ENCODE measurements at places on chromosomes 5 and 9.

- no peak for DNase-seq
Measured at GRCh38 chr9:88976890-88977257, 14.4 kb upstream of the S1PR3 start.

GRCh38 chr9:92661743-92662142, 8.2 kb downstream of the IPPK start:
- no peak for DNase-seq

DNA sequence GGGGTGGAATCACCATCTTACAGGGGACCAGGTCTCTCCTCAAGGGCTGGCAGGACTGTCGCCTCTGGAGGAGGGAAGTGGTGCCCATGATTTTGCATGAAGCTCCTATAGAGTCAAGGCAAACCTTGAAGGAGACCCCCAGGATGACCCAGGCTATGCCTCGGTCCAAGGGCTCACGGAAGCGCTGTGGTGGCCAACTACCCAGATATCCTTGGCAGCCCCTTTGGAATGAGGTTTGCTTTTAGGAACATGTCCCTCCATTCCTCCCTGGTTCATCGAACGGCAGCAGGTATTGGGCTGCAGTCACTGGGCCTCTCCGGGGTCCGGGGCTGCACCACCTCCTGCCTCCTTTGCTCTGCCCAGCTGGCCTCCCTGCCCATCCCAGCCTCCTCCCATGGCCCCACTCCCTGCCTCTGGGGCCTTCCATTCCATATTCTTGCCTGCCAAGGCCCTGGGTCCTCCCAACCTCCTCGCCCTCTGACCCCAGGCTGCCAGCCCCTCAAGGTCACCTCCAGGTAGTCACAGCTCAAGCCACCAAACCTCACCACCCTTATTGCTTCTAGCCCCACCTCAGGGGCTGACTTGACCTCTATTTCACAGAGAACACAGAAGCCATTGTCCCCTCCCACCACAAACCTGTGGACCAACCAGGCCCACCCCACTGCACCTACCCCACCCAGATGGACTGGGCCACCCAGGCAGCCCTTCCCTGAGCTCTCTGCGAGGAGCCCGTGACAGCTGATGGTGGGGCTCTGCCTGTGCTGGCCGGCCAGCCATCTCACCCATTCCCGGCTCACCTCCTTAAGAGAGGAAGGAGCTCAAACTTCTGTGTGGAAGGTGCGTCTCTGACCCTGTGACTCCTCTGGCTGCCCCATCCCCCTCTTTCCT, 3.6 kb upstream of the IL3 start:
- DNase-seq, result no peak

DNA sequence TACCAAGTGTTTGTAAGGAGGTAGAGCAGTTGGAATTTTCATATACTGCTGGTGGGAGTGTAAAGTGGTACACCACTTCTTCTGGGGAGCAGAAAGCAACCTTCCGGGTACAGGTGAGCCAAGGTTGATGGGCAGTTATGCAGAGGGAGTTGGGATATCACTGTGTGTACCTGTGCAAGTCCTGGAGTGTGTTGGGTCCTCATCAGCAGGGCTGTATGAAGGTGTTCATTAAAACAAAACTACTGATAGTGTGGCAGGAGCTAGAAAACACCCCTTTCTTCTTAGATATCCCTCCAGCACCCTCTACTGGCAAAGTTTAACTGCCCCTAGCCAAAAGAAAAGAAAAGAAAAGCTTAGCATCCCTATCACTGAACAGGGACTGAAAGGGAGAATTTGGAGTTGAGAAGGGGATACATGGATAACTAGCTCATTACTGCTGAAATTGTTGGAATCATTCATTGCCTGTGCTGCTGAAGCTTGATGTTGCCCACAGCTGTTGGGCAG, 10.7 kb downstream of the MARCHF6 start:
- no peak for DNase-seq

GRCh38 chr9:127980060-127980705, 606 bp downstream of the EEIG1 start:
- DNase-seq, result no peak

- no peak for DNase-seq
Measured at GRCh38 chr9:126240835-126241234, 85.8 kb upstream of the MVB12B start.

DNA sequence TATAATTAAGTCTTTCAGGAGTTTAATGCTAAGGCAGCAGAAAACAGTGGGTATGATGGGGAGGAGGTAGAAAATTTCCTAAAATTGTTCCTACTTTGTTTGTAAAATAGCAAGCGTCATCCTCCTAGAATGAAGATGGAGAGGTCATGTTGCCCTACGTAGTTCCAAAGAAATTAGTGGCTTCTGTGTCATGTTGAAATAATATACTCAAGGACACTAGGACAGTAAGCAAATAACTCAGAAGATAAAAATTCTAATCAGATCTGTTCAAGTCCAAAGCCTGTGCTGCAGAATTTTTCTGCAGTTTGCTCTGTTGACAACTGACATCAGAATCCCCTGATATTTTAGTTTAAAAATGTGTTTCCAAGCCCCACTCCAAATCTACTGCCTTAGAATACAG, 486.3 kb downstream of the DIRAS2 start:
- DNase-seq, result no peak

GRCh38 chr5:148146487-148146886, 21.9 kb upstream of the SPINK14 start:
- DNase-seq, result no peak

DNA sequence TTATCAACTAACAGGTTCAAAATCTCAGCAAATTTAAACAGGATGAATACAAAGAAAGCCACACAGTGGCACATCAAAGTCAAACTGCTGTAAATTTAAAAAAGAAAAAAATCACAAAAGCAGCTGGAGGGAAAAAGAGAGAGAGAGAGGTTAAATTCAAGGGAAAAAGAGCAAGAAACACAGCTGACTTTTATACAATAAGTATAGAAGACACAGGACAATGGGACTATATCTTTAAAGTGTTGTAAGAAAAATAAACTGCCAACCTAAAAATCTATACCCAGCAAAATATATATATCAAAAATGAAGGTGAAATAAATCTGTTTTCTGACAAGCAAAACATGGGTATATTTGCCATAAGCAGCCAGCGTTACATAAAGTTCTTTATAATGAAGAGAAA, 261.5 kb downstream of the TLE1 start:
- no peak for DNase-seq

DNA sequence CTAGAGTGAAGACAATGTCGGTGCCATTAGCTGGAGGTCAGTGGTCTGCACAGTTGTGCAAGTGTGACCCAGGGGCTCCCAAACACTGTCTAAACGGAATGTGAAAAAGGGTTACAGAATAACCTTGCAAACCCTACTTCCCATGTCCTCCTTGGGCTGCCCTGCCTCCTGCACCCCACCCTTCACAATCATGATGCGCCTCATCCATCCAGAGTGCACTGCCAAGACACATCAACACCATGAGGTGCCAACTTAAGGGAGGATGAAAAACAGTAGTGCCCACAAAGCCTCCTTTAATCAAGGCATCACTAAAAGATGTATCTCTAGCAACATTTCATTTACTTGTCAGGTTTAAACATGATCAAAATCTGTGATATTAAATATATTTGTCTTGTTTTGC, 87.1 kb downstream of the SETX start:
- no peak for DNase-seq

DNA sequence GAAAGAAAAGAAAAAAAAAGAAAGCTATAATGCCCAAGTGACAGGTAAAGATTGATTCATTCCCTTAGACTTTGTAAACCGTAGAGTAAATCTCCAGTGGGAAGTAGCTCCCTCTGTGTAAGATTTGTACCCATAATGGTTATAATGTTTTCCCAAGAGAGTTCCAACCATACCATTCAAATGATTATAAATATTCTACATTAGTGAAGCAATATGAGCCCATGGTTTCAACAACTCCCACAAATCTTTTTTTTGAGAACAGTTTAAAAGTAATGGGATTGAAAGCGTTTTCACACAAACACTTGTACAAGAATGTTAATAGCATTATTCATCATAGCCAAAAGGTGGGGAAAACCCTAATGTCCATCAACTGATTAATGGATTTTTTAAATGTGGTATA, 58.0 kb downstream of the GRAMD2B start:
- no peak for DNase-seq

DNA sequence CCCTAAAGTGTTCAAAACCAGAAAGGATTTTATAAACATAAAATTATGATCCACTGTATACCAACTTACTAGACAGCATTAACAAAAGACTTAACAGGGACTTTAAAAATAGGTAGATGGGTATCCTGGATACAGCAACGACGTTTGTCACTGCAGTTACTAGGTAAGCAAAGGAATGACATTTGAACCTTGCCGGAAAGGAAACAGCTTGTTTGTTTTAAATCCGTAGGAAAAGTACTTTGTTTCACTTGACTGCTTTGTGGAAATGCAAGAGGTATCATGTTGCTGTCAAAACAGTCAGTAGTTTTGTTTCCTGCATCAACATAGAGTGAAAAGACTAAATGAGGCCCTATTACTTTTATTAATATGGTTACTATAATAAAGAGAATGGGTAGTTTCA, 122.9 kb downstream of the CDC42SE2 start:
- no peak for DNase-seq

- DNase-seq, result no peak
Measured at GRCh38 chr5:62937661-62938558, 359.3 kb downstream of the LRRC70 start.

- DNase-seq, result no peak
Measured at GRCh38 chr5:10685115-10685521, 75.9 kb downstream of the DAP start.

DNA sequence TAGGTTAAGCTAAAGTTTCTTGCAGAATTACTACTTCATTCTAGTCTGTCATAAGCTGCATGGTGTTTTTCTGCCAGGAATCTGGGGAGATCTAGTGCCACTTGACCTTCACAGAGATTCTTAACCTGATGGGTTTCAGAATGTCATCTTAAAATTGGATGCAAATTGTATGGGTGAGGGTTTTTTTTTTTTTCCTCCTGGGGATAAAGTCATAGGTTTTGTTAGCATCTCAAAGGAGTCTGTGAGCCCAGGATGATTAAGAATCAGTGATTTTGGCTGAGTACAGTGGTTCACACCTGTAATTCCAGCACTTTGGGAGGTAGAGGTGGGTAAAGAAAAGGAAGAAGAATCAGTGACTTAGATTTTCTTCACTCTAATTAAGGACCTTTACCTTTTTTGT, 51.2 kb downstream of the NIM1K start:
- DNase-seq, result no peak

GRCh38 chr9:33468215-33468730, 5.5 kb downstream of the NOL6 start:
- DNase-seq, result peak; percentile 9

GRCh38 chr9:1050125-1050895, at the start of gene DMRT2:
Gene DMRT2 (plus strand): TSS chr9:1050357. CDS start chr9:1051614, 1,257 bp downstream.
- no peak for DNase-seq

DNA sequence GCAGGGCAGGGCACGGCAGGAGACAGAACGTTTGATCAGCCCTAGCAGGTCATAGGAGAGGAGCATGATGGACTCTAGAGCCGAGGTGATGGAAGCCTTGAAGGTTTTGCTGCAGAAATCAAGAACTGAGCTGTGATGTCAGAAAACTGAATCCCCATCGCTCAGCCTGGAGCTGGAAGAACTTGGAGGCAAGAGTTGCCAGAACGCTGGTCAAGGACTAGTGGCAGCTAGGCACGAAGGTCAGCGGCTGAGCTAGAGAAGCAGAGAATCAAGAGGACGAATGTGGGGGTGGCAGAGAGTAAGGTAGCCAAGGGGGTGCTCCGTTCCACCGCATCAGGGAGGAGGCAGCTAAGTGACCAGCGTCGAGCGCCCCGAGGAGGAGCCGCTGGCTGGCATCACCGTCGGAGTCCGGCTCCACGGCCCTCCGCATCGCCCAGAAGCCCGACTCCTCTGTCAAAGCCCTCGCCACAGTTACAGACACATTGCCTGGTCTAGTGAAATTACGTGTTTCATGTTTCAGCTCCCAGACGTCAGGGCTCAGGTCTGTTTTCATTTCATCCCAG, 1.2 kb upstream of the GALNT10 start:
- no peak for DNase-seq

DNA sequence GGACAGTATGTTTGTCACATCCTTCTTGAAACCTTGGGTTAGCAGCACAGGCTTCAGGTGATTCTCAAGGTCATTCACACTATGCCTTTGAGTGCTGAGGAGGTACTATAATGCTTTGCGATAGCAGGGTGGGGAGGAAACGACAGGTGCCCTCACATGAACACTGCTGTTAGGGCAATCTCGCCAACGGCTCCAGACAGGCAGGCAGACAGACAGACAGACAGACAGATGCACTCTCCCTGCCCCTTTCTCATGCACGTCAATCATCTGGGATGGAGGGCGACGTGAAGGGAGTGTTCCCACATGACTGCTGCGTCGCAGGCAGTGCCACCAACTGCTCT, 82.9 kb downstream of the RAPGEF1 start:
- DNase-seq, result no peak

DNA sequence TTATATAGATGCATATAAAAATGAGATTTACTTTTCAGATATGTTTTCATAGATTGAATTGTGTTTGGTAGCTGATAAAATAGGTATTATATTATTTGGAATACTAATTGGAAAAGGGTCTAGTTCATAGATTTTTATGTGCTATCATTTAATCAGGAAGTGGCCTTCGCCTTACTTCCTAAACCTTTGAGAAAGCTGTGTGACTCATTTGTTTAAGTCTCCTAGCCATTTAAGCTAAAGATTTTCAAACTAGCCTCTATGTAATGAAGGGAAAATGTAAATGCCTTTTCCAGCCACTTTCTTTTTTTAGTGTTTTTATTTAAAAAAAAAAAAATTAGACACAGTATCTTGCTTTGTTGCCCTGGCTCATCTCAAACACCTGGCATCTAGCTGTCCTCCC, 97.5 kb downstream of the DMXL1 start:
- no peak for DNase-seq

DNA sequence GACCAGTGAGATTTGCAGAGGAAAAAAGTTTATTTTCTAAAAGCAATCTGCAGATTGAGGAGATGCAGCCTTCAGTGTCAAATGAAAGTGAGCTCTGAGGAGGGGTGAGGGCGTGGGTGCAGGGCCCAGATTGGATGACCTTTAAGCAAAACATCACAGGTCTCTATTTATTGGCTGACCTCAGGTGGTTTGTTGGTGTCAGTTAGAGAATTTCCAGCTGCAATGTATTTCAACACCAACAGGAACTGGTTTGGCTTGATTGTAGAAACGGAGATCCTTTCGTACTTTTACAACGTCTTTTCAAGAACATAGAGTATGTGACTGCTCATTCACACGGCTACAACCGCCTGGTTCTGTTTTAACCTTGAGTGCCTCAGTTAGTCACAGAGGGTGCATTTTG, 1069.1 kb downstream of the EFNA5 start:
- no peak for DNase-seq

GRCh38 chr5:45741110-45741509, 44.9 kb upstream of the HCN1 start:
- no peak for DNase-seq

DNA sequence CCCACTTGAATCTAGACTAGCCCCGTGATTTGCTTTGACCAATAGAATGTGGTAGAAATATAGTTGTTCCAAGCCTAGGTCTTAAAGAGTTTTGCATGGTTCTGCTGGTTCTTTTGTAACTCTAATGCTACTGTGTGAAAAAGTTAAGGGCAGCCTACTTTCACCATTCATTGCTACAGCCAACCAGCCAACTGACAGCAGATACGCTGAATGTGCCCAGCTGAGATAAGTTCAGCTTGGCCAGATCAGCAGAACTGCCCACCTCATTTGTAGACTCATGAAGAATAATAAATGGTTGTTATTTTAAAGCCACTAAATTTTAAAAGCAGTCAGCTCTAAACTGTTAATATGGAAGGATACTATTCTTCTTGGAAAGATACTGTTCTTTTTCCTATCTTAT, 23.9 kb downstream of the NR3C1 start:
- no peak for DNase-seq

- DNase-seq, result no peak
Measured at GRCh38 chr9:77563174-77563573, 84.9 kb downstream of the GNA14 start.

Data from 8988T (cell line).